ENCODE measurements at places on chromosomes 1 and 21. TPM values are rescaled to one million over a fixed set of nuclear protein-coding genes. Genes with fewer than 3 reads are reported as not detected.

DNA sequence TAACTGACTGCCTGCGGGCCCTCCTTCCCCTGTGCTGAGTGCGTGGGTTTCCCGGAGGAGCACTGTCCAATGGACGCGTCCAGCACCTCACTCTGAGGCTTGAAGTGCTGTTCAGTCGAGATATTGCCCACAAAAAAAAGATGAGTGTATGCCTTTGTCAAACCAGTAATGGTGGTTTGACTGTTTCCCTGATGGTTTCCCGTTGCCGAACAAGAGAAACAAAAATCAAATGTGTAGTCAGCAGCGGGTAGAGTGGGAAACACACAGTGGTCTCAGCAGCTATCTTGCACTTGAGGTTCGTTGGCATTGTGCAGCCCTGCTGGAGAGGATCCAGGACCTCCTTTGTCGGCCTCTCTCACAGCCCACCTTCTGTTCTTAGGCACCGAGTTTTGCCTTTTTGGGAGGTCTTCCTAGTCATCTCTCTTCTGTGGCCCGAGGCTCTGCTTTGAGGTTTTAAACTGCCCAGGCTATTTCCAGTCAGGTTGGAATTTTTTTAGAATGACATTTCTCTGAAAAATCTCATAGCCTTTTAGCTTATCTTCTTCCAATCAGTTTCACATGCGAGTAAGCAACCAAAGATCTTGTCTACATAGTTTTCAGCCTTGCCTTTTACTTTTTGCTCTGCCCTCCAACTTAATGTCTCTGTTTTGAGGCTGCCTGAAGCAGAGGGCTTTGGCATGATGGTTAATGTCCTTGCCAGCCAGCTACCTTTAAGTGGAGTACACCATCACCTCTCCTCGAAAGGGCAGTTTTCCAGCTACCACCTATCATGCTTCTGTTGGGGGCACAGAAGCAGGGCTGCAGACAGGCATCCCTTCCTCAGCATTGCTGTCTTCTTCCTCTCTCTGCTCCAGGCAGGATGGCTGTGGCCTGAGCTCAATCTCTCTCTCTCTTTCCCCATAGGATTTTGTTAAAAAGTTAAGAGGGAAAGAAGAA is 132.3 kb downstream of the URB2 start:
- no peak for DNase-seq

- peak; percentile 88 for DNase-seq
Observed at GRCh38 chr1:66521721-66522365, 12.1 kb upstream of the SGIP1 start.

S100A12 gene
- not detected for total RNA-seq

RGS16 gene
- 11.9 TPM for total RNA-seq

DNA sequence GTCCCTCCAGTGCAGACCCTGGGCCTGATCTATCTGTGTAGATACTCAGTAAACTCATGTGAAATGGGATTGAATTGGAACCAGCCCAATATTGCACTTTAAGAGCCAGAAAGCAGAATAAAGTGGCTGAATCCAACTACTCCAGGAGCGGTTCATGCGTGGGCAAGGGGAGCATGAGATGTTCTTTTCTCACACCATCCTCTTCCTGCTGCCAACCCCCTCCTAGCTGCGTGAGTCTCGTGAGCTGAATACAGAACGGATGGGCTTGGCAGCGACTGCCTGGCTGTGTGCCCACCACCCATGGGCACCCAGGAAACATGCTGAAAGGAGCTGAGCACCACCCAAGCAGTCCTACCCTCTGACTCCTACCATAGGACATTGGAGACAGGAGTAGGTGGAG is 128.3 kb downstream of the ELAVL4 start:
- no peak for DNase-seq

DNA sequence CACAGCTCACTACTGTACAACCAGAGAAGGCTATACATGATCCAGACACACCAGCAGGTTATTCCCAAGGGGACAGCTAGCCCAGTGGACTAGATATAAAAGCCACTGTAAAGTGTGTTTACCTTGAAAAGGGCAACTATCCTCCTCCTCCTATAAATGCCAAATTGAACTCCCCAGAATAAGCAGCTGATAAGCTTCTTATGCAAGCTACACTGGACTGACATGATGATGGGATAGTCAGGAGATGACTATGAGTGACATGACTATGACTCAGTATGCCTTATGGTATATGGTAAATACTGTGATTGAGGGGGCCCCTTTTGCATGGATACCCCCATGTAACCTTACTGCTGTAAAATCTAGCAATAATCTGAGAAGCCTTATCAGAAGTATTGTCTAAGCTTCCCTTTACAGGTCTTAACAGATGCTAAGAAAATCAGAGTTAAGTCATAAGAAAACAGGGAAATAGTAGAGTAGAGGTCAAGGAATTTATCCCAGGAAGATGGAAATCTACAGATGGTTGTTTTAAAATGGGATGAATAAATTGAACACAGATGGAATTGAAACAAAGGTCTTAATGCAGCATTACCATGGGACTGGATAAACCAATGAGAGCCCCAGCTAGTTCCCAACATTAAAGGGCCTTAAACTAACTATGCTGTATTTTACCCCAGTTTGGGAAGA is 55.8 kb downstream of the TRIM33 start:
- DNase-seq, result no peak

DNA sequence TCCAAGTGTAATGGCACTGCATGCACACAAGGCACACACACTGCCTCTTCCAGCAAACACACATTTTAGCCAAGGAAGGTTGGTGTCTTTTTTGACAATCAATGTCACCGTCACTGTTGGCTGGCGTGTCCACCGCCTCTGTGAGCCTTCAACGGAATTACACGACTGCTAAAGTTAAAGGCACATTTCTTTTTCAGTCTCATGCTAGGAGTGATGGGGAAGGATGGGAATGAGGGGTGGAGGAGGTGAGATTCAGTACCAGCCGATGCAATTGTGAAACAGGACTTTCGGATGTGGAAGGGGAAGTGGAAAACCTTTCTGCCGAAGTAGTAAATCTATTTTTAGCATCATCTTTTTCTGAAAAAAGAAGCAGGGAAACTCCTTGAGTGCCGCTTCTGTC is 1.4 kb downstream of the ELAVL4 start:
- no peak for DNase-seq

SPRR1B gene
- 4.0 TPM for total RNA-seq

FCER1A gene
- total RNA-seq, result not detected
